ENCODE measurements at places on chromosomes 1 and 21. TPM values are rescaled to one million over a fixed set of nuclear protein-coding genes. Genes with fewer than 3 reads are reported as not detected.

Gene TSPAN1
- 322 TPM for total RNA-seq

Gene CNTN2
- not detected for total RNA-seq

Gene OR2T4
- total RNA-seq, result not detected

Gene PBXIP1
- total RNA-seq, result 113 TPM

Gene FCRL1
- total RNA-seq, result not detected

DNA sequence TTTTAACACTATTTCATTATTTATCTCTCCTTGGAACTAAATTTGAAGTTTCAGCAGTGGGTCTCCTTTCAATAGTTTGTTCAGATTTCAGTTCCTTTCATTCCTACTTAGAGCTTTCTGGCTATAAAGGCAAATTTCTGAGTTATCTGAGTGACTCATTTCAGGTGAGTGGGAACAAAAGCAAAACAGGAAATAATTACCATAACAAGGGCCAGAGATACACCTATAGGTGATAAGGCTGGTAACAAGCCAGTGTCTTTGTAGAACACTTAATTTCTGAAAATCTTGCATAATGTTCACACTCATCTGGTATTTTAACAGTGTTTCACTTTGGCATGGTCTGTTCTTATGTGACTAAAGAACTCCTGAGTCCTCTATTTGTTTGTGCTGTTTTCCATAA, 64.5 kb upstream of the PRRC2C start:
- no peak overlapping the region for H3K4me3 ChIP-seq
- no peak overlapping the region for H3K27ac ChIP-seq
- no peaks in the 10 kb centered on the region for H3K36me3 ChIP-seq
- H3K4me1 ChIP-seq, result no peaks in the 10 kb centered on the region
- no peak for DNase-seq

- H3K4me3 ChIP-seq, result no peak overlapping the region
- no peaks in the 10 kb centered on the region for H3K27me3 ChIP-seq
- H3K27ac ChIP-seq, result no peak overlapping the region
Observed at GRCh38 chr1:153598309-153599172, 14.4 kb downstream of the S100A16 start.

GRCh38 chr1:89897347-89898133, 76.7 kb downstream of the LRRC8D start:
- H3K36me3 ChIP-seq, result no peaks in the 10 kb centered on the region
- no peak overlapping the region for H3K27ac ChIP-seq
- no peaks in the 10 kb centered on the region for H3K27me3 ChIP-seq
- H3K4me3 ChIP-seq, result no peak overlapping the region

GRCh38 chr1:149986486-149987296, 23.8 kb downstream of the OTUD7B start:
- H3K27me3 ChIP-seq, result no peaks in the 10 kb centered on the region
- H3K4me1 ChIP-seq, result peaks cover 6% of the 10 kb centered on the region
- DNase-seq, result no peak

- no peak overlapping the region for H3K4me3 ChIP-seq
- no peaks in the 10 kb centered on the region for H3K4me1 ChIP-seq
- no peaks in the 10 kb centered on the region for H3K36me3 ChIP-seq
- no peak overlapping the region for H3K27ac ChIP-seq
- peaks cover 2% of the 10 kb centered on the region for H3K27me3 ChIP-seq
- DNase-seq, result no peak
Observed at GRCh38 chr1:14535619-14536355, 62.7 kb upstream of the KAZN start.

GRCh38 chr21:44579056-44579832, 1.2 kb downstream of the KRTAP10-5 start:
- no peaks in the 10 kb centered on the region for H3K4me1 ChIP-seq
- no peaks in the 10 kb centered on the region for H3K27me3 ChIP-seq
- H3K36me3 ChIP-seq, result no peaks in the 10 kb centered on the region

DNA sequence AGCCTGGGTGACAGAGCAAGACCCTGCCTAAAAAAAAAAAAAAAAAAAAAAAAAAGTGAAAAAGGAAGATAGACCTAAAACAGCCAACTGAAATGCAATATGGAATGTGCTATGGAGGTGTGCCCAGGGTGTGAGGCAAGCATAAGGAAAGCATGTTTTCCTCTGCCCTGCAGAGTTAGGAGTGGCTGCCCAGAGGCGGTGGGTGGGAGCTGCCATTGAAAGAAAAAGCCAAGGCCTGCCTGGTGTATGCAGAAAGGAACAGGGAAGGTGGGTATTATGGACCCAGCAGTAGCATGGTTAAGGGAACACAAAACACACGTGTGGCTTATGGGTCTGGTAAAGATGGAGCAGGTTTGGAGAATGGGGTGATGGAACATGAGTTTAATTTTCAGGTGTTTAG, 8.9 kb downstream of the CD244 start:
- no peaks in the 10 kb centered on the region for H3K27me3 ChIP-seq
- no peak overlapping the region for H3K4me3 ChIP-seq
- DNase-seq, result no peak
- no peaks in the 10 kb centered on the region for H3K36me3 ChIP-seq
- no peaks in the 10 kb centered on the region for H3K4me1 ChIP-seq

DNA sequence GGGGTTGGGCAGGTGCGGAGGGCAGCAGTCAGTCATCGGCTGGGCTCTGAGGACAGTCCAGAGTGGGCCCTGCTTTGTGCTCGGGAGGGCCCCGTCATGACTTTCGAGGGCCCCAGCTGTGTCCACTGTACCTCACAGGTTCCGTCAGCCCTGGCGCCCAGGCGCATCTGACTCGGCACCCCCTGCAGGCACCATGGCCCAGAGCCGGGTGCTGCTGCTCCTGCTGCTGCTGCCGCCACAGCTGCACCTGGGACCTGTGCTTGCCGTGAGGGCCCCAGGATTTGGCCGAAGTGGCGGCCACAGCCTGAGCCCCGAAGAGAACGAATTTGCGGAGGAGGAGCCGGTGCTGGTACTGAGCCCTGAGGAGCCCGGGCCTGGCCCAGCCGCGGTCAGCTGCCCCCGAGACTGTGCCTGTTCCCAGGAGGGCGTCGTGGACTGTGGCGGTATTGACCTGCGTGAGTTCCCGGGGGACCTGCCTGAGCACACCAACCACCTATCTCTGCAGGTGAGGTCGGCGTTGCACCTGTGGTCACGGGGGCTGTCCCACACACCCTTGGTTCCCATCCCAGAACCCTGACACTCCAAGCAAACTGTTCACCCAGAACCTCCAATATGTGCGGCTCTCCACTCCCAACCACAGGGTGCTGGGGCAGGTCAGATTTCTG, 7.8 kb downstream of the PODN start:
- H3K4me3 ChIP-seq, result no peak overlapping the region
- H3K27me3 ChIP-seq, result no peaks in the 10 kb centered on the region
- H3K4me1 ChIP-seq, result no peaks in the 10 kb centered on the region
- no peaks in the 10 kb centered on the region for H3K36me3 ChIP-seq
- no peak for DNase-seq

GRCh38 chr1:213291526-213291925, 240.5 kb downstream of the RPS6KC1 start:
- no peaks in the 10 kb centered on the region for H3K4me1 ChIP-seq
- no peaks in the 10 kb centered on the region for H3K36me3 ChIP-seq
- H3K27ac ChIP-seq, result no peak overlapping the region
- H3K27me3 ChIP-seq, result no peaks in the 10 kb centered on the region
